ENCODE measurements at places on chromosomes 4 and X.

DNA sequence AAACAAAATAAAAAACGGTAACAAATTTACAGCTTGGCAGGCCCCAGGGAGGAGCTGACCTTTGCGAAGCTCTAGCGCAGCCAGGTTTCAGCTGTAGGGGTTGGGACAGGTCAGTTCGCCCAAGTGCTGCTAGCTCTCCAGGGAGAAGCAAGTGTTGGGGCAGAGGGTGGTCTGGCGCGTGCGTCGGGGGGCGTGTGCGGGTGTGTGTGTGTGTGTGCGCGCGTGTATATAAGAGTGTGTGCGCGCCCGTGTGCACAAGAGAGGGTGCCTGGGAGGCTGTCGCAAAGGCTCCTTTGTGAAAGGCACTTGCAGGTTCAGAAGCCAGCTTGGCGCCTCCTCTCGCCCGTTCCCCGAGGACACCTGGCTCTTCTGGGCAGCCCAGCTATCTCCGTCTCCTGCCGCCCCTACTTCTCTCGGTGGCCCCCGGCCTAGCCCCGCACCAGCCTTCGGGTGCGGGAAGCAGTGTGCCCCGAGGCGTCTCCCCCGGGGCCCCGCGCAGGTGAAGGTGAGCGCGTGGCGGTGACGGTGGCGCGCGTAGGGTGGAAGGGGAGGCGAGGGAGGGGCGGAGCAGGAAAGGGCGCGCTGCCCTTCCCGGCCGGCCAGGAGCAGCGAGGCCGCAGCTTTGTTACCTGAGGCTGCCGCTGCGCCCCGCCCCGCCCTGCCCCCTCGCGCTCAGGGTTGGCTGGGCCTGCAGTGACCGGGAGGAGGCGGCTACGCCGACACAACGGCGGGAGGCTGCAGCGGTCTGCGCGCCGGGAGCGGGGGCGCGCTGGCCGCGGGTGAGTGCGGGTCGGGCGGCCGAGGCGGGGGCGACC lies at the start of gene FHDC1:
TSS of gene FHDC1 (plus strand) at position 693 of the 815 bp plus-strand sequence. CDS start 6,735 bp downstream, outside the sequence.
- DNase-seq: peak; percentile 19

DNA sequence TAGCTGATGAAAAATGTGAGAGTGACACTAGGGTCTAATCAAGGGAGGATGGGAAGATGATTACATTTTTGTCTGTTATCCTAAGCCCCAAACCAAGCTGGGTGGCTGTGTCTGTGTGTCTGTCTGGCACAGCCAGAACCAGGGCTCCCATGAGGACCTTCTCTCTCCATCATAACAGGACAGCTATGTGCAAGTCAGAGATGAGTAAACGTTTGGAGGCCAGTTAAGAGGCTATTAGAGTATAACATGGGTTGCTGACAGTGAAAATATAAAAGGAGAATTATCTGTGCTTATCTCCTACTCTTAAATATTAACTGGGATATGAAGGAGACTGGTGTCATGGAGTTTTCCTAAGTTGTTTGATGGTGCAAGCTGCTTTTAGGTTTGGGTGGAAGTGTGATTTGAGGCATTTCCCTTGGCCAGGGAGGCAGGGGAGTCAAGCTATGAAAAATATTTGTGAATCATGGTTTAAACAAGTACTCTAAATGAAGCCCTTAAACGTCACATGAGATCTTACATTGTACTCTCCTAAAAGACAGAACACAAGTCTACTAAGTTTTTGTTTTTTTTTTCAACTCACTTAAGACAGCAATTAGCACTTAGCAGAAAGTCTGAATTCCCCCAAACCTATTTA lies 156.2 kb downstream of the ENOX2 start:
- no peak for DNase-seq

- DNase-seq: no peak
Observed at GRCh38 chrX:3990569-3990968, 277.1 kb upstream of the PRKX start.

DNA sequence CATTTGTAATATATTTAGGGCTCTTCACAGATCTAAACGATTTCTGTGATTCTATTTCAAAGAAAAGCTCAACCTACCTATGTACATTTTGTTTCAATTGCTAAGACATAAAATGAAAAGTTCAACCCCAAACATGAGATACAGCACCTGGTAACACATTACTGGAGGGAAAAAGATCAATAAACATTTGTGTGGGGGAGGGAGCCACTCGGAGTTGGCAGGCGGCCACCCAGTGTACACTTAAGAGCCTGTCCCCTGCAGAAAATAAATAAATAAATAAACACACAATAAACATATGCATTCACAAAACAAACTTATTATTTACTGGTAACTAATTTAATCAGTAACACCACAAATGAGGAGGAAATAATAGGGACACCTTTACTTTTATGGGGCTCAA lies 19.3 kb downstream of the PRSS48 start:
- no peak for DNase-seq

DNA sequence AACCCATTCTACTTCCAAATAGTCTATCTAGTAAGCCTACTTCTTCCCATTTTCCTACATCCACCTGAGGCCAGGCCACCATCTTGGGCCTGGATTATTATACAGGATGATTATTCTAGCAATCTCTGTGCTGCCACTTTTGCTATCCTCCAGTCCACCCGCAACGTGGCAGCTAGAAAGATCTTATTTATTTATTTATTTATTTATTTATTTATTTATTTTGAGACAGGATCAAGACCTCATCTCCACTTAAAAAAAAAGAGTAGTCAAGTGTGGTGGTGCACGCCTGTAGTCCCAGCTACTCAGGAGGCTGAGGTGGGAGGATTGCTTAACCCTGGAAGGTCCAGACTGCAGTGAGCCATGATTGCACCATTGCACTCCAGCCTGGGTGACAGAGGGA lies 15.2 kb upstream of the BCOR start:
- no peak for DNase-seq

DNA sequence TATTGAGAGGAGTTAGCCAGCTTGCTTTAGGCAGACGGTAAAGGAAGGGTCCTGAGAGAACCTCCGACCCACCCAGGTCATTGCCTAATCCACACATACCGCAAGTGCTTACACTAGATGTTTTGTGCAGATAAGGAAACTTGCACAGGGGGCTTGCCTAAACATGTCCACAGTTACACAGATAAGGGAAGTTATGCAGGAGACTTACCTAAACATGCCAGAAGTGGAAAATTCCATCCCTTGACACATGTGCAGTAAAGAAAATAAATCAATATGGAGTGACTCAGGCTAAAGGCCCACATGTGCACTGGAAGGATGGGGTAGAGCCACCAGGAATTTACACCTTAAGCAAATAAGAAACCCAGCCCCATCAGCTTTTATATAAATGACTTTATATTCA lies 232.8 kb upstream of the HDX start:
- DNase-seq: no peak

DNA sequence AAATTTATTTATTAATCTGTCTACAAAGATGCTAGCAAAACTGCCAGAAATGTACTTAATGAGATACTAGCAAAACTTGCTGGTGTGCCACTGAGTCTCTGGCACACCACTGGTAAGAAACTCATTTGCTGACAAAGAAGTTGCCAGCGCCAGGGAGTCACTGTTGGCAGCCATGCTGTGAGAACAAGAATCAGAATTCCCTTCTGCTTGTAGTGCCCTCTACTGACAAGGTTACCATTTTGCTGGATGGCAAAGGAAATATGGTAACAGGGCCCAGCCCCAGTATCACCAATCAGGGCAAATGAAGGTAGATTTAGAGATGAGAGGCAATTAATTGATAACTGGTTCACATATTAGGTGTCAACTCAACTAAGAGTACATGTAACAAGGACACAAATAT lies 750.1 kb upstream of the ADGRL3 start:
- no peak for DNase-seq

- DNase-seq: no peak
Observed at GRCh38 chr4:67333664-67334063, 211.6 kb downstream of the CENPC start.

- DNase-seq: no peak
Observed at GRCh38 chr4:108454227-108454626, 166.1 kb upstream of the RPL34 start.

- DNase-seq: peak; percentile 13
Observed at GRCh38 chrX:74422576-74423288, 1.4 kb downstream of the SLC16A2 start.

GRCh38 chr4:930028-930551 lies 2.0 kb downstream of the GAK start:
- no peak for DNase-seq

DNA sequence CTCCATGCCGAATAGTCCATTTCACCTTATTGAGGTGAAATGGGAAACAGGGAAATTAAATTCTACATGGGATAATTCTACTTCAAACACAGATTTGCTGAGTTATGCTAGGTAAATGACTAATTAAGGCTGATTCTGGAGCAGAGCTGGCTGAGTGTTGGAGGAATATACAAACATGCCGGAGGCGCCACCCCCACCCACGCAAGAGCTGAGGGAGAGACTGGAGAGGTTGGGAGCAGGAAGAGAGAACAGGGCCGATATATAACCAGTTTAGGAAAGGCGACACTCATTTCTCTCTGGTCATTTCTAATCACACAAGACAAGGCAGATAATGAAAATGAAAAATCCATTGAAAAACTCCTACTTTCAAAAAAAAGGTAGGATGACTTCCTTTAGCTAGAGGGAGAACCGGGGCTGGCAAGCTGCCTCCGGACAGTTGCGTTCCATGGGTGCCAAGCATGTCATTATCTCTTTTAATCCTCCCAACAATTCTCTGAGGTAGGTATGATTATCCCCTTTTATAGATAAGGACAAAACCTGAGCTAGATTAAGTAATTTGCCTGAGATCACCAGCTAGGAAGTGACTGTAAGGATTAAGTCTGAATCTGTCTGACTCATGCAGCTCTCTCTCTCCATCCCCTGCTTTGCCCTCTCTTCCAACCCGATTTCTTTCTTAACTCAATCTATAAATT lies 27.6 kb upstream of the CFAP299 start:
- peak; percentile 12 for DNase-seq

DNA sequence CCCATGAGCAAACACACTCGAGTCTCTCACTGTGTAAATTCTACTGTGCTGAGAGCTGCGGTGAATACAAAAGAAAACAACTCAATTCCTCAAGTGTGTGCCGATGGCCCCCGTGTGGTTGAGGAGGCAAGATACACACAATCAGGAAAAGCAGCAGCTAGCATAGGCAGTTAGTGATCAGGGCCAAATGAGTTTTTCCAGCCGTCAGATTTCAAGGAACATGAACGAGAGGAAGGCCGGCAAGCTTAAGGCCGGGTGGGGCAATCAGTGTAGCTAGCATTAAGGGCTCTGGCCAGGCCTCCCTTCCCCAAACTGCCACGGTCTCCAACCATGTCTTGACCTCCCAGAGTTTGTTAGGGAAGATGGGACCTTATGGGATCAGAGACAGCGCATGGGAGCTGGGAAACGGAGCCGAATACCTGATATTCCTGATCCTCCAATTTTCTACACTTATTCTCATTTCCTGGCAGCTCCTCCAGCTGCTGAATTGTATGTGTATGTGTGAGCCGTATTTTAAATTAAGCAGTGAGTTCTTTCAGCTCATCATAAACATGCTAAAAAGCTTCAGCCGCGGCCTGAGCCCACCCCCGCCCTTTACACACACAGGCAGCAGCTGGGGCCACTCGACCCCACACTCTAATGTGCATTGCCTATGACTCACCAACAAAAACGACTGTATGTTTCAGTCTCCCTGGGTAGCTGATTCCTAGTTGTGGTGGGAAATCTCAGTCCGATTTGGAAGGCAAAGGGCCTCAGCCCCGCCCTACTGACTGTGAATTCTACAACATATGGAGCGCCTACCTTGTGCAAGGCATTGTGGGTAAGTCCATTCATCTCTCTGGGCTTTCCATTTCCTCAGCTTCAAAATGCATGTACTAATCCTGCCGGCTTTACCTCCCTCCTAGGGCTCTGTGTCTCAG lies 59.9 kb downstream of the RTL9 start:
- DNase-seq: peak; percentile 43

DNA sequence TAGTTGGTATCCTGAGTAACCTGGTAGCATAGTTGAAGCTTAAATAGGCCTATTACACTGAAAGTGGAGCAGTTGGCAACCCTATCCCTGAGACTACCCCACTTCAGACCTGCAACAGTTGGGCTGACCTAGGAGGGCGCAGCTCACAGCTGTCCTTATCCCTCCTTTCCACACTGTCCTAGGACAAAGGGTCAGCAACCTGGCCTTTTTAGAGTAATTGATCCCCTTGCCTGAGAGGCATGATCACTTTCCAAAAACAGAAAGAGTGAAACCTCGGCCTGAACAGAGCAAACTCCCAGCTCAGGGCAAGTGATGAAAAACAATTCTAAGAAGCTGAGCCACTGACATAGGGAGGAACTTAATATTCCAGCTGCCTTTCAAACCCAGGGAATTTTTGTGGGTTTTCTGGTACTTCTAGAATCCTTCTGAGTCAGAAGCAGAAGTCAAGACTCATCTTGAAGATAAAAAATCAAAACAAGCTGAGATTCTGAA lies 94.9 kb upstream of the MYOZ2 start:
- no peak for DNase-seq

DNA sequence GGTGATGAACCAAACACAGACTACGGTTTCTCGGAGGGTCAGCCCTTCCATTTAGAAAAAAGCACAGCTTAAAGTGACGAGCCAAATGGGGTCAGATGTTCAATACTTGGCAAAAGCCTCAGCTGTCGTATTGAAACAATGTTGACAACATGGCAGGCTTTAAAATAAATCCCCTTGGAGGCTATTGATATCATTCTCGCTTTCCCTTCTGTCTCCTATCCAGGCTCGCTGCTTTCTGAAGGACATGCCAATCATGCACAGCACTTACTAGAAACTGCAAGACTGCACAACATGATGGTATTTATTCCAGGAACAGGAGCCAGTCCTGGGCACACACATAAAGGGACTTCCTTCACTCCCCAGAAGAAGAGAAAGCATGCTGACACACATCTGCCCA lies 137.9 kb downstream of the SLC7A11 start:
- DNase-seq: no peak

DNA sequence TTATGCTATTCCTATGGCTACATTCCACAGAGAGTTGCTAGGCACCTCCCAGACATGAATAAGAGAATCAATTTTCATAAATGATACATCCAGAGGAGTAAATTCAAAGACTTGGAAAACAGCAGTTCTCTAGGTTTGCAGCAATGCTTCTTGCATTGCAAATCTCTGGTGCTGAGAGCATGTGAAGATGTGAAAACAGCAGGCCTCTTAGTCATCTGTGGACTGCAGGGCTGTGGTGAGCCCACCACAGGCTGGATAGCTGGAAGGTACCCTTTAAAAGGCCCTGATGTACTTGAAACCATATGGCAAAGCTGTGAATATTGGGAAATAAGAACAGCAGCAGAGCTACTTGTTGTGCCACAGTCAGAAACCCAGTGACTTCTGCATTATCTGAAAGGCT lies 2135.9 kb downstream of the ARAP2 start:
- DNase-seq: no peak

- no peak for DNase-seq
Observed at GRCh38 chr4:38322714-38323113, 341.3 kb upstream of the KLF3 start.

DNA sequence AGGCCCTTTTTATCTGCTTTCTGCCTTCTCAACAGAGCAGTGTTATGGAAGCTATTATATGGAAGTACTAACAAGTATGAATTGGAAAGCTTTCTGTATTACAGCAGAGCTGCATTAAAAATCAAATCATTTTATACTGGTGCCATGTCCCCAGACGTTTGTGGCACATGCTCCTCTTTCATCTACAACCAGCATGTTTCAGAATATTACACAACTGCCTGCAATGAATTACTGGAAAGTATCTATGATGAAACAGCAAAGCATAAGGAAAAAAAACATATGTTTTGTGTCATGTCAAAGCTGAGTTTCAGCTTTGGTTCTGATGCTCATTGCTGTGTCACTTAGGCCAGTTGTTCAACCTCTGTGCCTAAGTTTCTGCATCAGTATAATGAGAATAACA lies 576.8 kb downstream of the GBA3 start:
- no peak for DNase-seq
